Globus pallidus (tissue), 1 donor: ENCODE measurements at places on chromosomes 13 and 19.
A peak's percentile ranks its signal among the peaks of the same experiment; 100 is the strongest.

DNA sequence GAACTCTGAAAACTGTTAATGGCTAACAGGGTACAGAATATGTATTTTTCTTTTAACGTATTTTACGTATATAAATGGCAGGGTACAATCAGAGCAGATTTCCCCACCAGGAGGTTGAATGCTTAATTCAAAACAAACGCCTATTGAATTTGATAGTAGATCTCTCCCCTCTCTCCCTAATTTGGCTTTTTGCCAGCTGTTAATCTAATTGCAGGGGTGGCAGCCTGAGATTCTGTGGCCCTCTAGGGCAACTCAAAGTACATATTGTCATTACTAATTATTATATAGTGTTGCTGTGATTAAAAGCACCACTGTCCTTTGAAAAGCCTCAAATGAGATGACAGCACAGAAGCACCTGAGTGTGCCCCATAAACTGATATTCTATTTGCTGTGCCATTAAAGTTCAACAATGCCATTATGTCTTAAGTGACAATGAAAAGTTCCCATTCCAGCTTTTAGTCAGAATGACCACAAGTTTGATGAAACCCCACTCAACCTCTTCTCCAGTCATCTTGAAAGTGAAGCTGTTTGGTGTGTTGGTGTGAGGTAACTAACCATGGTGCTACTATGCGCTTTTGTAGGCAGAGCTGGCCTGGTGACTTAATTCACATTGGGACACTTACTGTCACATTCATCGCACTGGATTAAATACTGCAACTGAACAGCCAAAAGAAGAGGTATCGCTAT, 351.4 kb downstream of the KCNRG start:
- no peak for DNase-seq

GRCh38 chr13:48773531-48774275, 120.0 kb downstream of the CYSLTR2 start:
- no peak for DNase-seq

GRCh38 chr13:67408798-67409197, 178.7 kb upstream of the PCDH9 start:
- peak; percentile 5 for DNase-seq

- DNase-seq: no peak
Measured at GRCh38 chr19:53942001-53942786, 20.5 kb upstream of the CACNG8 start.

GRCh38 chr13:40102360-40102727, 446.9 kb downstream of the COG6 start:
- DNase-seq: no peak

DNA sequence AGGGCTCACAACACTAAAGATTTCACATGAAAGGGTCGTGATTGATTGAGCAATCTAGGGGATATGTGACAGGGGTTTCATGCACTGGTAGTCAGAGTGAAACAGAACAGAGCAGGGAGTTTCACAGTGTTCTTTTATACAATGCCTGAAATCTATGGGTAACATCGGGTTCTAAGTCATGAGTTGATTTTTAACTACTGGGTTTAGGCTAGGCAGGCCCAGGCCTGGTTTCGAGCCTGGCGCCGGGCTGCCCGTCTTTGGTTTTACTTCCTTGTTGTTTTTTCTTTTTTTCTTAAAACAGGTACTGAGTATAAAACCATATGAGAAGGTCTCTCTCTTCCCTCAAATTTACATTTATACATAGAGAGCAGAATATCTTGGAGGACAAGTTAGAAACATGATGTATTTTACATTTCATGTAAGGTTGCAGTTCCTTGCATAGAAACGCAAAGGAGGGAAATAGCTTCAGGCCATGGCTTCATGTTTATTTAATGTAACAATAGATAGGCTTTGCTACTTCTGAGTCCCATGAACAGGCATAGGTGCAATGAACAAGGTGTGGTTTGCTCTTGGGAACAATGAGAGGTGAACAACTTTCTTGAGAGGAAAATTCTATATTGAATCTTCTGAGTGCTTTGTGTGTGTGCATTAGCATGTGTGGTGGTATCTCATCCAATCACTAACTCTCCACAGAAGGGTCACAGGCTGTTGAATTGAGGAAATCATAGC, 128.9 kb upstream of the RXFP2 start:
- no peak for DNase-seq

GRCh38 chr13:99275093-99275469, 16.9 kb upstream of the GPR18 start:
- no peak for DNase-seq

GRCh38 chr13:103250071-103250470, 183.9 kb upstream of the SLC10A2 start:
- no peak for DNase-seq

DNA sequence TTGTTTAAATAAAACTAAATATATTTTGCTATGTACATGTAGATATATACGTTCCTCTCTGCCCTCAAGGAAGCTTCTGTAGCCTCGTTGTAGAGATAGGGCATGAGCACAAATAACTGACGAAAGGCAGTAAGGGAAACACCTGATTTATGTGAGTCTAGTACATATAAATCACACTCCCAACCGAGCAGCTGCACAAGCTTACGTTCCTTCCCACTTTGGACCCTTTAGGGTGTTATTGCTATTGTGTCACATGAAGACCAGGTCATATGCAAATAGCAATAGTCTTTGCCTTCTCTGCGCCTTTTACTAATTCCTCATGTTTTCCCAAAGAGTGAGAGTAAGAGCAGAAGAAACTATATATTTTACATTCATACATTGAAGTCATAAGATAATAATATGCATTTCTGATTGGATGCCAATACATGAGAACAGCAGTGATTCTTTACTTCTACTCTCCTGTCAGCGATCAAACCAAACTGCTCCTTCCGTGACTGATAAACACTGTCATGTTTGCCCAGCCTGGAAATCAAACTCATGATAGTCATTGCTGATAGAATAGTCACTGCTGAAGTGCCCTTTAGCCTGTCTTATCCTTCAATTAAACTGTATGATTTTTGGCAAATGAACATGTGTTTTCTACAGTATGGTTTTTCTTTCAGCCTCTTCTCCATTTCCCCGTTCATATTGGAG, 127.2 kb upstream of the MAB21L1 start:
- no peak for DNase-seq

DNA sequence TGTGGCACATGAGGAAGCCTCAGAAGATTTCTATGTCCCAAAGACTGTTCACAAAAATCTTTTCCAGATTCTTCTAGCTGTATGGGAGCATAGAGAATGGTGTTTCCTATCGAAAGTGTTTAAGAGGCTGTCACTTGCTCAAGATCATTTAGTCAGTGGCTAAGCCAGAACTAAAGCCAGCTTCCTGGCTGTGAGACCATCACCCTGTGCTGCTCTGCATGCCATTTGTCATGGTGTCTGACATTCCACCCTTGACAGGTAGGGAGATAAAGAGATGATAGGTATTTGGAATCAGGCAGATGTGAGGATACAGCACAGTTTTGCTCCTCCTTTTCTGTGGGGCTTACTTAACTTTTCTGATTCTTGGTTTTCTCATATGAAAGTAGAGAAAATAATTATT, 177.3 kb downstream of the DNAJC15 start:
- no peak for DNase-seq

- no peak for DNase-seq
Measured at GRCh38 chr13:105719859-105720258, 815.6 kb downstream of the EFNB2 start.

- DNase-seq: no peak
Measured at GRCh38 chr19:31501427-31502195, 152.4 kb upstream of the TSHZ3 start.

- DNase-seq: peak; percentile 82
Measured at GRCh38 chr19:1250437-1251260, 2.3 kb downstream of the MIDN start.

DNA sequence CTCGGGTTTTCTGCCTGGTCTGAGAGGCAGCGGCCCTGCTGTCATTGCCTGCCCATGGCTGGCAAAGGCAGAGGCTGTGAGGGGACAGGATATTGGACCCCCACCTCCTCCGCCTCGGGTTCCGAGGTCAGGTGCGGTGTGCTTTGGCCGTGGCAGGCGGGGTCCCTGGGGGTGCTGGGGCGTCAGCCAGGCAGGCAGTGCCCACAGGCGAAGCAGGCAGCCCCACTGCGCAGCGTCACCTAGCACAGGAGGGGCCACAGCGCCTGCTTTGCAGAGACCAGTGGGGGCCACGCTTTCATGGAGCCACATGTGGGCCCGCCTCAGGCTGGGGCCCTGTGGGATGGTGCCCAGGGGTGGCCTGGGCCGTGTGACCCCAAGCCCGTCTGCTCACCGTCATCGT, 96.0 kb downstream of the KDM4B start:
- no peak for DNase-seq

GRCh38 chr13:96032717-96033116, 20.5 kb downstream of the UGGT2 start:
- no peak for DNase-seq

DNA sequence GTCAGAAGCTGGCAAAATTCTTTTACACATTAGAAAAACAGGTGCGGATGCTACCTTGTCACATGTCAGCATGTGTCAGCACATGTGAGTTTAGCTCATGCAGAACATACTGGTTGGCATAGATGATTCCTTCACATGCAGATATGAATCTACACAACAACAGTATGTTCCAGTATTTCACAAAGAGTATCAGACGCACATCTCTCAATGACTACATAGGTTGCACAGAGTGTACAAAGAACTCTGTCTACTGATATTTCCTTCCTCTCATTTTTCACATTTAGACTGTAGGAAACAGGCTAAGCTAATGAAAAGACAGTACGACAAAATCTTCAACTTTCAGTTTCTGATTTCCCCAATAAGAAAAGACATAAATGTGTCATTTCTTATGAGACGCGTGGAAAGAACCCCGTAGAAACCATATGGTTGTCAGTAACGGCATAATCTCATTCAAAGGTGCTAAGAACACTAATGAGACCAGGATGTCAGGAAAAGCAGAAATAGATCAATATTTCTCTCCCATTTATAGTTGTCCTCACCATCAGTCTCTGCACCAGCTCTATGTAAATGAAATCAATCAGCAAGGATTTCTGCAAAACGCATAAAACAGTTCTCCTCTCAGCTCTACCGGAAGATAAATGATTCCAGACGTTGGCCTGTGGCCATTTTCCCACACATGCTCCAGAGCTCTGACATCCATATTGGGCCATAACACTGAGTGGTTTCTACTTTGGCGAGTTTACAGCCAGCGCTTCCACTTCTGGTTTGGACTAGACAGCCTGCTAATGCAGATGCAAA, 81.2 kb downstream of the STARD13 start:
- DNase-seq: no peak

- DNase-seq: peak; percentile 3
Measured at GRCh38 chr13:38530492-38530891, 156.4 kb upstream of the FREM2 start.

- DNase-seq: no peak
Measured at GRCh38 chr19:3075605-3076431, 13.5 kb upstream of the TLE5 start.

- DNase-seq: no peak
Measured at GRCh38 chr13:50261130-50261901, 246.1 kb downstream of the KCNRG start.

- no peak for DNase-seq
Measured at GRCh38 chr19:53541971-53542370, 4.0 kb downstream of the ZNF331 start.

DNA sequence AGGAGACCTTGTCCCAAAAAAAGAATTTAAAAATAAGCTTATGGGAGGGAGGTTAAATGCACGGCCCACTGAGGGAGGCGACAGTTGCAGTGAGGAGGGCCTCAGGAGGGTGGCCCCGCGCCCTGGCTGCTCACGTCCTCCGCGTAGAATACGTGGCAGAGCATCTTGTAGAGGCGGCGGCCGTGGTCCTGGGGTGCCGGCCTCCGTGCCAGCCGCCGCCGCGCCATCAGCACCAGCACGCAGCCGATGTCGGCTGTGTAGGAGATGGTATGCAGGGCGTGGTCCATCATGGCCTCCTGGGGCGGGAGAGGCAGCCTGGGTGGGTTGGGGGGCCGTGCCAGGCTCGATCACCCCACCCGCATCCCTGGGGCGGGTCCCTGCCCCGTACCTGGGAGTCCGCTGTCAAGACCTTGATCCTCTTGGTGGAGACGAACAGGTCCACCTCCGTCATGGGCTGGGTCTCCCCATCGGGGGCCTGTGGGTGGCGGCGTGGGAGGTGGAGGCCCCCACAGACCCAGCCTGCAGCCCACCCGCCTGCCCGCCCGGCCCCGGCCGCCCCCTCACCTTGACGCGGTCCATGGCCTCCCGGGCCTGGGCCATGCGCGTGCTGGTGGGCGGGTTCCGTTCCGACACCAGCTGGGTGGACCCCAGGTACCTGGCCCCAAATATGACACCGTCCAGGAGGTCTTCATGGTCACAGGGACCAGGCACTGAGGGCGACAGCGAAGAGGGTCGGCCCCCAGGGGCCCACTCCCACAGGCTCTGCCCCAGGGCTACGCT, 7.7 kb downstream of the APBA3 start:
- no peak for DNase-seq
